ENCODE measurements at places on chromosomes 7 and 10.

DNA sequence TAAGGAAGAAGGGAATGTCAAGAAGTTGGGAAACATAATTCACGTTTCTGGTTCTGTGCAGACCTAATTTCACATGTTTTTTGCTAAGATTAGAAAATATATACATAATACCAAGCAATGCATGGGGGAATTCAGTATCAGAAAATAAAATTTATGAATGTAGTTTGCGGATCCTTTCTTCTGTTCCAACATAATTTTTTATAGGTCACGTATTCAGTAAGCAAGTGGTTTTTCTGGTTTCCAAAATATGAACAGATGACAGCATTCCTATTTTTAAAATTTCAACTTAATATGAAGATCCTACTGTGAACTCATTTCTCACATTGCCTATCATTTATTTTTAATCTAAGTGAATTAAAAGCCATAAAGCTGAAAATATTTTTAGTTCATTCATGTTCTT, 560.0 kb upstream of the NRG3 start:
- DNase-seq = no peak

DNA sequence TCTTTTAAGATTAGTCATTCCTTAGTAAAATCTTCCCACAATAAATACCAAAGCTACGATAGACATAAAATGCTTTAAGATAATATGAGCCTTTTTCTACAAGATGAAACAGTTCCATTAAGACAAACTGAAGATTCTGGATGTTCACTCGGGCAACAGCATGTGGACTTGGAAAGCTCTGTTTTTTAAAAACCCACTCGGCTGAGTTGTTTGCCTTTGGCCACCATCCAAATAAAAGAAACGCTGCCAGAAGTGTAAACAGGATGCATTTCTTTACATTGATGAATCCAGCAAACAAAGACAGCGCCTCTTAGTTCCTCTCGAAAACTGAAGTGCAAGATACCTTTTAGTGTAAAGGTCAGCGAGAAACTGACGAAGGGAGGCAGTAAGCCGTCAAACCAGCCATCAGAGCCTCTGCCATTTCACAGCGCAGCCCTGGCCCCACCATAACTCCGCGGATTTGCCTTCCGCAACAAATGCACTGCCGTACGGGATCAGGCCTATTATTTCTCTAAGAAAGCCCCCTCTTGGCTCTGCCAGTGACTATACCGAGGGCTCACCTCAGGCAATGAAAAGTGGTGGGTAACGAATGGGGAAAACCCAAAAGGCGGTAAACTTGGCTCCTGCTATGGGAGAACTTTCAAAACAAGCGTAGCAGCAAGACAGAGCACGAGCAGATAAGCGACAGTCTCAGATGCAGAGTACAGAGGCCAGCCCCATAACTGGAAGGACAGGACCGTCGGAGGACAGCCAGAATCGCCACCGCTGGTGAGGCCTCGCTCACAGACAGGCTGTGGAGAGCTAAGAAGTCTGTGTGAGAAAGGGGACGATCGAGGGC, 41.4 kb downstream of the GNA12 start:
- DNase-seq = no peak

- DNase-seq = peak; percentile 8
Measured at GRCh38 chr7:139827042-139827441, 2.0 kb upstream of the TBXAS1 start.

DNA sequence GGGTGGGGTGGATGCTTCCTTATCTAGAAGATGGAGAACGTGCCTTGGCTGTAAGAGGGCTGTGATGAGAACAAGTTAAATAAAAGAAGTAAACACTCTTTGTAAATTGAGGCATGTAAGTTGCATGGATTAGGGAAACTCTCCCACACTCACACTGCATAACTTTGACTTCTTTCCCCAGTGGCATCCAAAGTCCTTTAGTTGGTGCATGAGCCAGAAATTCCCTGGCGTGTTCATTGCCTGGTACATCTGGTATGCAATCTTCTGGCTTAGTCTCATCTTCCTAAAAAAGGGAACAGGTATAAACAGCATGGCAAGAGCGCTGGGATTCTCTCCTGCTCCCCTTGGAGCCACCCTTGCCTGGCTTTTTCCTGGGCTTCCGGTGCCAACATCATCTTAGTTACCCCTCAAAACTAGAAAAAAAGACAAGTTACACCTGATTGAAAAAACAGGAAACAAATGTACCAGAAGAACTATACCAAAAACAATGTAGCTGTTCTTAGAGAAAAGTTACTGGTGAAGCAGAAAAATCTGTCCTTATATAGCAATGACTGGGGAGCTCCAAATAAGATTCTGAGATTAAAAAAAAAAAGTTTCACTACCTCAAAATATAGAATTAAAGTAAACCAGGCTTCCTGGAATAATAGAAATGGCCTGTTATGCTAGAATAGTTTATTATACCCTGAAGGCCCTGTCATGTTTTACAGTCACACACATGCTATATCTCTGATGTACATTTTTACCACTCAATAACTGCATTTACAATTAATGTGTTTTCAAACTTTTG, 9.9 kb downstream of the RP9 start:
- DNase-seq = no peak

GRCh38 chr10:73253225-73253555, 746 bp upstream of the MRPS16 start:
- DNase-seq = no peak

DNA sequence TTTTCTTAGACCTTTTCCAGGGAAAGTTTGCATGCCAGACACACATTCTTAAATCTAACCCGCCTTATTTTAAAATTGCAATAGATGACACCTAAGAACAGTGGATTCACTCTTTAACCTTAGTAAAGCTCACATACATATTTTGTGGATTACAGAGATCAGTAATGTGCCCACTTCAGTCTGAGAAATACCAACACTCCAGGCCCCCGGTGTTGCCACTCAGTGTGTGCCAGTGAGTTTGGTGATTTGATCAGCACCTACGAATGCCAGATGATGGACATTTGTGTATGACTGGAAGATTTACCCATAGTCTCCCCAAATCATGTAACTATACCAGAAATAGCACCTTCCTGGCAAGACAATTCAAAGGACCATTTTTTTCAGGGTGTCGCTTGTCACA, 2.6 kb downstream of the LRRN3 start:
- DNase-seq = no peak

DNA sequence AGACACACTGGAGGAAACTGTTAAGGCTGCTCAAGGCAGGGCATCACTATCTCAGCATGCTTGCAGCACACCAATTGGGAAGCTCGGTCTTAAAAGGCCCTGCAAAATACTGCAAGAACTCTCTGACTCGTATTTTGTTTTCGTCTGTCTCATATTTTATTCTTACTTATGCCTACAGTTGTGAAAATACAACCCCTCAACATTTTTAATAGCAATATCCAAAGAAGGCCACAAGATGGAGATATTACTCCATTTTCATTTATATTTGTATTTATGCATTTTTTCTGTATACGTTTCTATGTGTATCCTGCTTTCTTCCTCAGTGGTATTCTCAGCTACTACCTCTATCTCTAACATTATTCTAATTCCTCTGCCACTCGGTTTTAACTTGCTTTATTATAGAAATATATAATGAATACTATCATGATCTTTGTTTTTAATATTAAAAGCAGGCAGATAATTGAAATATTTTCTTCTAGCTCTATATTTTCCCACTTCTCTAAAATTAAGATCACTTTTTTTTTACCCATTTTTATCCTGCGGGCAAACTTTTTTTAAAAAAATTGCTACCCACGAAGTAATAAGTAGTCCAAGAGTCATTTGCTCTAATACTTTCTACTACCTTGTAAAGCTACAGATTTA, 10.0 kb downstream of the DNAJC1 start:
- DNase-seq = no peak

- no peak for DNase-seq
Measured at GRCh38 chr7:41641665-41642014, 61.2 kb downstream of the INHBA start.

DNA sequence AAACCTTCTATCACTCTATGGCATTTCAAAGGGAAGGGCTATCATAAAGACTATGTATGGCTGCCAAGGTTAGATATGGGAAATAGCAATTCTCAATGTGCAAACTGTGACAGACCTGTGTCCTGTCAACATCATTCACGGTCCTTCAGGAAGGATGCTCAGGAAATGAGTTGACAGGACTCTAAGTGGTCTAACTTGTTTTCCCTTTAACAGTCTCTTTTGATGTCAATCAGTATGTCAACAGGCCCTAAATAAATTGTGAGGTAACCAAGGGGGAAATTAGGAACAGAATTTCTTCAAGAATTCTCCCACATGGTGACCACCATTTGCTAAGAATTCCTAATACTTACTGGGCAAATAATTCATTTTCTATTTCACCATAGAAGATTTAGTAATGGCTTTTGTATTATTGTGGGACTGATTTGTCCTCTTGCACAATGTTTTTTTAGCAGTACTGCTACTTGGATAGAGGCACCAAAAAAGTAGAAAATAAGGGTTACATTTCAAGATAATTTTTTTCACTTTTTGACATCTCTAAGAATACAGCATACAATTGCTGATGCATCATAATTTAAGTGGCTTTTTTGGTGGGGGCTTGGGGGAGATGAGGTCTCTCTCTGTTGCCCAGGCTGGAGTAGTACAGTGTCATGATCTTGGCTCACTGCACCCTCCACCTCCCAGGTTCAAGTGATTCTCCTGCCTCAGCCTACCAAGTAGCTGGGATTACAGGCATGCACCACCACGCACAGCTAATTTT, 275.8 kb downstream of the CACNA2D1 start:
- DNase-seq = no peak

DNA sequence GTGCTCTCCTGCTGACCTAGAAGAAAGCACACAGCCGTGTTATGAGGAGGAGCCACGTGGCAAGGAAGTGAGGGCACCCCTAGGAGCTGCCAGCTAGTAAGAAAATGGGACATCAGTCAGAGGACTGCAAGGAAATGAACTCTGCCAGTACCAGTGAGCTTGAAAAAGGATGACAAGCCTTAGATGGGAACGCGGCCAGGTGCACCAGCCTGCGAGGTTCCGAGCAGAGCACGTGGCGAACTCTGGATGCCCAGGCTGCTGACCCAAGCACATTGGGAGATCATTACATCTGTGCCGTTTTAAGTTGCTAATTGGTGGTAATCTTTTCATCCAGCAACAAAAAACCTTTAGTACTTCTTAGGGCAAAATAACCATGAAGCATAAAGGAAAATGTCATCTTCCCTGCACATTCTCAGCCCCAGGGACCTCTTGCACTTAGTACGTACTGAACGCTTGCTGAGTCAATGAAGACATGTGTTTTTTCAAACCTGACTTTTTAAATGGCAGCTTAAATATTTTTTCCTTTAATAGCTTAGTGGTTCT, 69.4 kb downstream of the AMZ1 start:
- no peak for DNase-seq

- no peak for DNase-seq
Measured at GRCh38 chr10:90919683-90920574, 958 bp downstream of the ANKRD1 start.

DNA sequence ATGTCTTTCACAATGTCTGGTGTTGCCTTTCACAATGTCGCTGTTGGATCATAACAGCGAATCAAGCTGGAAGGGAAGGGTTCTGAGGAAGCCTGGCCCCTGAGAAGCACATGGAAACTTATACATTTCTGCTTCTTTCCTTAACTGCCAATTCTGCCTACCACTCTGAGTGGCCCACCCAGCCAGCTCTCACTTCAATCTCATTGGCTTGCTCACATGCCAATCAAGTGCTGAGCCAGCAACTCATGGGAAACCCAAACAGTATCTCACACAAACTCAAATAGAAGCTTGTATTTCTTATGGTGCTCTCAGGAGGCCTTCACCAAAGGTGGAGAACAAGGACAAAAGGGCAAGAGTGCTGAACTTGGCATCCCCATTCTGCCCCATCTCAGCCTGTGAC, 117.4 kb upstream of the GPR26 start:
- no peak for DNase-seq

GRCh38 chr7:127652333-127653248, 597 bp downstream of the SND1 start:
- peak; percentile 55 for DNase-seq

DNA sequence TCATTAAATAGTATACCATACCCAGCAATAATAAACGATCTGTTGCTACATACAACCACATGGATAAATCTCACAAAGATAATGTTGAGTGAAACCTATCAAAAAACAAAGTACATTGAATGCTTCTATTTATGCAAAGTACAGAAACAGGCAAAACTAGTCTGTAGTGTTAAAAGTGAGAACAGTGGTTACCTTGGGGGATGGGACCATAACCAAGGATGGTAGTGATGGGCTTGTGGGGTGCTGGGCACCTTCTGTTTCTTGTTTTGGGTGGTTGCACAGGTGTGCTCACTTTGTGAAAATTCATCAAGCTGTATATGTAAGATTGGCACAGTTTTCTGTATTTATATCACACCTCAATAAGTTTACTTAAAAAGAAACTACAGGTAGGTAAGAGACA, 105.7 kb downstream of the ATE1 start:
- DNase-seq = no peak

- DNase-seq = no peak
Measured at GRCh38 chr7:137454246-137454724, 110.8 kb upstream of the PTN start.

DNA sequence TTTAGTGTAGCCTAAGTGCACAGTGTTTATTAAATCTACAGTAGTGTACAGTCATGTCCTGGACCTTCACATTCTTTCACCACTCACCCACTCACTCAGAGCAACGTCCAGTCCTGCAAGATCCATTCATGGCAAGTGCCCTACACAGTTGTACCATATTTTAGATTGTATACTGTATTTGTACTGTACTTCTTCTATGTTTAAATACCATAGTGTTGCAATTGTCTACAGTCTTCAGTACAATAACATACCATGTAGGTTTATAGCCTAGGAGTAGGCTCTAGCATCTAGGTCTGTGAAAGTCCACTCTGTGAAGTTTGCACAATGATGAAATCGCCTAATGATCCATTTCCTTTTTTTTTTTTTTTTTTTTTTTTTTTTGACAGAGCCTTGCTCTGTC, 12.0 kb downstream of the EEPD1 start:
- no peak for DNase-seq

DNA sequence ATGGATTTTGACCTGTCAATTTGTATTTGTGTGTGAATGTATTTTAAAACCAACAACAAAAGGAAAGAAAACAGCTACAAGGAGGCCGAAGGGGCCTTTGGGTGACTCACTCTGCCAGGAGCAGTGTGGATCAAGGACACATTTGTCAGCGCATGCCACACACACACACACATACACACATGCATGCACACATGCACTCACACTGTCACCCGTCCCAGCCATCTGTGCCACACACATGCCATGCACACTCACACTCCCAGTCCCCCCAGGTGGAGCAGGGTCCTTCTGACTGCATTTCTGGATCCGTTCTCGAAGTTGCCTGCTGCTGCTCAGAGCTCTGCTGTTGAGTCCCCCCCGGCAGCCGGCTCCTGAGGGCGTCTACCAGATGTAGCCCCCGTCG, 26.0 kb downstream of the SPOCK2 start:
- no peak for DNase-seq

DNA sequence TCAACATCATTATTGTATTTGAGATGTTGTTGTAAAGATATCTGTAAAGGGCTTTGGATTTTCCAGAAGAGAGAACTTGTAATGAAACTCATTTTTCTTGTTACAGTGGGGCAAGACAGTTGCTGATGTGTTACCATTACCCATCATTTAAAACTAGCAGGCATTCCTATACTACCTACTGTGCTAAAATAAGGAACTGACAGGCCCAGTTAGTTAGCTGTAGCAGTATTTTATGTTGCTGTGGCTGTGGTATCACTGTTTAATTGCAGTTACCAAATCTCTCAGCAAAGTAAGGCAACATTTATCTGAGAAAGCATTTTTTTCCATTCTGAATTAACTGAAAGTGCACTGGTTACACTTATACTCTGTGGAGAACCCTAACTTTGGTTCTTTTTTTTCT, 9.9 kb downstream of the ST7 start:
- no peak for DNase-seq

Measured in NCI-H524 (cell line).